ENCODE measurements at places on chromosomes 12 and 14.

- DNase-seq = no peak
Measured at GRCh38 chr12:80299976-80300375, 144.1 kb upstream of the PTPRQ start.

DNA sequence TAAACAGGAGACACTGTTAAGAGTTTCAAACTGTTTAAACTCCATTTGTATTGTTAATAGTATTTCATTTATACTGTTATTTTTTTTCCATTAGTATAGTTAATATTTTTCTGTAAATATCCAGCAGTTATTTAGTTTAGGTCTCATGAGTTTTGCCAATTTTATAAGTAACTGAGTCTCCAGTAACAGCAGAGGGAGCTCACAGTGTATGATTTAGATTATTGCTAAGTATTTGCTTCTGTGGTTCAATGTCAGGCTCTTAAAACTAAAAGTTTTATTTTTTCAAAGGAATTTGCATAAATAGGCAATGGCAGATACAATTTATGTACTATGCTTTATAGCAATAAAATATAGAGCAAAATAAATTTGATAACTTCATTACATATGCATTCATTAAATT lies 209.7 kb downstream of the ATXN7L3B start:
- no peak for DNase-seq

DNA sequence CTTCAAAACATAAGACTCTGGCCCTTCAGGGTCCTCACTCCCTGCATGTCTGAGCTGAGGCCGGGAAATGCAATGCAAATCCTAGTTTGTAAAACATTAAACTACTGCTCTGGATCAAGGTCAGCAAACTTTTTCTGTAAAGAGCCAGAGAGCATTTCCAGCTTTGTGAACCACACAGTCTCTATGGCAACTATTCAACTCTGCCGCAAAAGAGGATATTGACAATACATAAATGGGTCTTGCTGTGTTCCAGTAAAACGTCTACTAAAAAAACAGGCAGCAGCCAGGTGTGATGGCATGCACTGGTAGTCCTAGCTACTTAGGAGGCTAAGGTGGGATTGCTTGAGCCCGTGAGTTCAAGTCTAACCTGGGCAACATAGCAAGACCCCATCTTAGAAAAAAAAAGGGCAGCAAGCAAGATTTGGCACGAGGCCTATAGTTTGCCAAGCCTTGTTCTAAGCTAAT lies 22.3 kb downstream of the DDX24 start:
- no peak for DNase-seq

DNA sequence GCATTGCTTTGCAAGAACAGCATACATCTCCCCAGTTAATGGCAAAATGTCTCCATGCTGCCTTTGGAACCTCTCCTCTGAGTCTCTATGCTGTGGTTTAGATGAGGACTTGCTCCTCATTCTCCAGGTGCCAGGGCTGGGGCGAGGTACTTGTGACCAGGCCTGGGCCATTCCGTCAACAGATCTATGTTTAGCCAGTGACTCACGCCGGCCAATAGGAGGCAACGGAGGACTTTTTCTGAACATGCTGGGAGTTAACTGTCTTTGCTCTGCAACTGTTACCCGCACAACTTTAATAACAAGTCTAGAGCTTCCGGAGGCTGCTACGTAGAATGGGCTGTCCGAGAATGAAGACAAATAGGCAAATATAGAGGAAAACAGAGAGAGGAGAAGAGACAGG lies 214.2 kb downstream of the GLT1D1 start:
- DNase-seq = no peak

DNA sequence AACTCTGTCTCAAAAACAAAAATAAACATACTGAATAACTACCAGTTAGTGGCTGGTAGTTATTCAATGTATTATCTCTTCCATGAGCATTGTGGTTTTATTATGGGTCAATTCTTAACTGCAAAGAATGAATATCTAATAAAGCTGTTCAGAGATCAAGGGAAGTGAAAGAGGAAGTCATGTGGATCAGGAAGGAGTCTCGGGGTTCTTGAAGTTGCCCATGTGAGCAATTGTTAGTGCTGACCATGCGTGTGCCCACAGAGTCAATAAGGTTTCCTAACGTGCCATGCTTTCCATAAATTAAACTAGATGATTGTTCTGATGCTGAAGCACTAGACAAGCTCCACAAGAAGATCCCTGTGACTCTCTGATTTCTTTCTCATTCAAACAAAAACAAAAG lies 136.5 kb upstream of the CPSF6 start:
- no peak for DNase-seq

- DNase-seq = no peak
Measured at GRCh38 chr12:49900371-49900770, 3.3 kb downstream of the FAIM2 start.

- no peak for DNase-seq
Measured at GRCh38 chr12:115267891-115268290, 583.9 kb upstream of the TBX3 start.

DNA sequence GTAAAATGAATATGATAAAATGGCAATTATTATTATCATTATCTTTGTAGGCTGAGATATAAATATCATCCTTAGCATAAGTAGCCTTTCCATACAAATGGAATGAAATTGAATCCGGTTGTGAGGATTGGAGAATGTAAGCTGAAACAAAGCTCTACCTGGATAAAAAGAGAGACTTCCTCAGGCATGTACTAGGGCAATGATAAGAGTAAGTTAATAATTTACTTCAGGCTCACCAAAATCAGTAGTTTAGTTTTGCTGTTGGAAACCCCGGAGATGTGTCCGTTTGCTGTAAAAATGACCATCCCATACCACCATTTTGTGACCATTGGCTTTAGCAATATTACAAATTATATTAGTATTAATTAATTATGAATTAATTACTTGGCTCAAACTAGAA lies 96.3 kb downstream of the C12orf75 start:
- DNase-seq = no peak

- DNase-seq = no peak
Measured at GRCh38 chr14:88327497-88327896, 4.4 kb upstream of the KCNK10 start.

DNA sequence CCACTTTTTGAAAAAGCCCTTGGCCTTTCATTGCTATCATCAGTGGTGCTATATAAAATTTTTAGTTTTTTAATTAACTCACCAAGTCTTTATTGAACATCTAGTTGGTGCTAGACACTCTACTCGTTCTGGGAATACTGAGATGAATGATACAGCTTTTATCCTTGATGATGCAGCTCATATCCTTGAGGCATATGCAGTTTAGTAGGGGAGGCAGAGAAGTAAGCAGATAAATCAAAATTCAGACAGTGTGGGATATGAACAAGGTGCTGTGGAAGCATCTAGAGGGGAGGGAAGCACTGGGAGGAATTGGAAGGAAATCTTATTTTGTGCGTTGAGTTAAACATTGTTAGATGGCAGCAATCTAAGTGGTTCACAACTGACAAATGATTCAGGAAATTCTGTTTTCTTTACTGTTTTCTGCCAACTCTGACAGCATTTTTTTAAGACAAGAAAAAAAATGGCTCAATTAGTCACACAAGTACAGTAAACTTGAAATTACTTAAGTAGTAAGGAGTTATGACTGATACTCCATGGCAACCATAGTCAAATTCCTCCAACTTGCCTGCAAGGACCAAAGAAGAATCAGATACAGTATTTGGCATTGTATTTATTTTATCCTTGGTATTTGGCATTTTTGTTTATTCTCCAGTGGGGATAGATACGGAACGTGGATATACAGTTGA lies 119.2 kb downstream of the TMTC2 start:
- no peak for DNase-seq

GRCh38 chr14:77616133-77616453 lies 344 bp downstream of the SPTLC2 start:
- no peak for DNase-seq

- no peak for DNase-seq
Measured at GRCh38 chr12:49897276-49897675, 6.4 kb downstream of the FAIM2 start.

DNA sequence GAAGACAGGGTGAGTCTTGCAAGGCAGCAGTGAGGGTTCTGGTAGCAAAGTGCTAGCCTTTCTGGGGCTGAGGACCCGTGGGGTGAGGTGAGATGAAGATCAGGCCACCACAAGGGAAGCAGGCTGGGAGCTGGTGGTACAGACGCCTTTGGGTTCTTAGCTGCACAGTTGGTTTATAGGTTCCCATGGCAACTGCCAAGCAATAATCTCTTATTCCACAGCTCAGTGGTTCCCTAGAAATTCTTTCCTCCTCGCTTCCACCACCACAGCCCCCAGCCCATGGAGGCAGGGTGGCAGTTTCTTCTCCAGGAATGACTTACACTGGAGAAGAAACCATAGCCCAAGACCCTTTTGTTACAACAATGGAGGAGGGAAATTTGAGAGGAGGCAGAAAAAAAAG lies 82.1 kb downstream of the CMKLR1 start:
- DNase-seq = no peak

- DNase-seq = no peak
Measured at GRCh38 chr14:29895591-29896083, 32.0 kb downstream of the PRKD1 start.

GRCh38 chr14:94051115-94051514 lies 25.0 kb downstream of the OTUB2 start:
- no peak for DNase-seq

- DNase-seq = no peak
Measured at GRCh38 chr12:55132816-55133215, 6.6 kb downstream of the OR9K2 start.

GRCh38 chr12:55686366-55687010 lies 21.2 kb downstream of the ITGA7 start:
- DNase-seq = no peak

- DNase-seq = no peak
Measured at GRCh38 chr12:119306593-119306992, 27.9 kb upstream of the CCDC60 start.

DNA sequence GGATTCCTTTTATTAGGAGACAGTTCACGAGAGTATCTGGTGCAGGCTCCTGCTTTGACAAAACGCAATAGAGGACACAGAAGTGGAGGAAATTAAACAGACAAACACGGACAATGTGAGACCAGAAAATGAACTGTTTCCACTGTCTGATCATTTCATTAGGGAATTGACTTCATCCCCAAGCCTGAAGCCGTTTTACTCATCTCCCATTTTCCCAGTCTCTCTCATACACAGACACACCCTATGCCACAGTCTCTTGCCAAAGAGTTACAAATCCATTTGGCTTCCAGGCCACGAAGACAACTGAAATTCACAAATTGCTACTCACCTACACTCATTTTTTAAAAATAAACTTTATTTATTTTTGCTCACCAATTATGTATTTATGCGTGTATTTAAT lies 1087.8 kb upstream of the TMEM132C start:
- no peak for DNase-seq

- no peak for DNase-seq
Measured at GRCh38 chr12:89225401-89225800, 126.9 kb downstream of the DUSP6 start.

GRCh38 chr12:112513471-112513870 lies 94.7 kb downstream of the PTPN11 start:
- no peak for DNase-seq

- no peak for DNase-seq
Measured at GRCh38 chr12:38931461-38931860, 26.1 kb upstream of the CPNE8 start.

GRCh38 chr12:89138048-89138852 lies 214.1 kb downstream of the DUSP6 start:
- DNase-seq = no peak

- DNase-seq = no peak
Measured at GRCh38 chr14:95025941-95026340, 131.4 kb downstream of the DICER1 start.

DNA sequence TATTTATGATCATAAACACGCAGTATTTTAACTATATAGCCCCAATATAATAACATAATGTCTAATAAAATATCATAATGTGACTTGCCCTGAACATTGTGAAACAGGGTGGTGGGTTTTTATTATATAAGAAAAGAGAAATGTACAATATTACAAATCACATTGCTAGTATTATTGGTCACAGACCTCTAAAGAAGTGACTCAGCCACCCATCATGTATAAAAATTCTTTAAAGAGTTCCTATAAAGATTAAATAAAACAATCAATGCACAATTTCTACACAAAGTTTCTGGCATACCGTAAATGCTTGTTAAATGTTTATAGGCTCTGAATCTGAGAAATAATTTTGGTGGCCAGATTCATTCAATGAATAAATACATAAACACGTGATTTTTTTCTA lies 28.9 kb downstream of the ABCC9 start:
- DNase-seq = no peak

DNA sequence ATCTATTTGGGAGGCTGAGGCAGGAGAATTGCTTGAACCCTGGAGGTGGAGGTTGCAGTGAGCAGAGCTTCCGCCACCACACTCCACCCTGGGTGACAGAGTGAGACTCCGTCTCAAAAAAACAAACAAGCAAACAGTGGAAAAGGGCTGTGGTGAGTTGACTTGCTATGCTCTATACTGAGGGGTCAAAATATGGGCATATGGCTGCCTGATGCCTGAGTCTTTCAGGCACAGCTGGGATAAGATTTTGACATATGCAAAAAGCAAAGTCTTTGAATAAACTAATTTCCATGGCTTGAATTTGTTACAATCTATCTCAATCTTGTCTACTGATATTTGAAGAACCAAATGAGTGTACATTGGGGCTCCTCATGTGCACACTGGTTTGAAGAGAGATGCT lies 40.4 kb upstream of the BICD1 start:
- DNase-seq = no peak

GRCh38 chr12:91142221-91142631 lies 30.9 kb upstream of the LUM start:
- no peak for DNase-seq

- DNase-seq = no peak
Measured at GRCh38 chr14:85016496-85016895, 513.4 kb upstream of the FLRT2 start.

- no peak for DNase-seq
Measured at GRCh38 chr14:100614803-100615202, 27.6 kb upstream of the BEGAIN start.

- DNase-seq = no peak
Measured at GRCh38 chr14:50822501-50823042, 8.4 kb downstream of the NIN start.

- no peak for DNase-seq
Measured at GRCh38 chr14:95011445-95012006, 145.8 kb downstream of the DICER1 start.

GRCh38 chr14:89269404-89269803 lies 147.6 kb downstream of the FOXN3 start:
- no peak for DNase-seq

DNA sequence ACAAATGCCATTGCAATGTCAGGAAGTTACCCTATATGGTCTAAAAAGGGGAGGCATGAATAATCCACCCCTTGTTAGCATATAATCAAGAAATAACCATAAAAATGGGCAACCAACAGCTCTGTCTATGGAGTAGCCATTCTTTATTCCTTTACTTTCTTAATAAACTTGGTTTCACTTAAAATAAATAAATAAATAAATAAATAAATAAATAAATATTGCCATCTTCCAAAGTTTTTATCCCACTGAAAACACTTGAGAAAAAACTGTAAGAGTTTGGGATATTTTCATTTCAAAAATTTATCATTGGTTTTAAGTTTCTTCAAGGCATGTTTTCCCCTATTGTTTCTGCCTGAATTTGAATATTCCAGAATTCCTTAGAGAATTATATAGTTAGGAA lies 89.8 kb downstream of the SYT10 start:
- no peak for DNase-seq

- DNase-seq = no peak
Measured at GRCh38 chr12:80857311-80857710, 80.4 kb downstream of the LIN7A start.
